Upper lobe of right lung (tissue), 1 donor: ENCODE measurements at places on chromosomes 16 and 17.

DNA sequence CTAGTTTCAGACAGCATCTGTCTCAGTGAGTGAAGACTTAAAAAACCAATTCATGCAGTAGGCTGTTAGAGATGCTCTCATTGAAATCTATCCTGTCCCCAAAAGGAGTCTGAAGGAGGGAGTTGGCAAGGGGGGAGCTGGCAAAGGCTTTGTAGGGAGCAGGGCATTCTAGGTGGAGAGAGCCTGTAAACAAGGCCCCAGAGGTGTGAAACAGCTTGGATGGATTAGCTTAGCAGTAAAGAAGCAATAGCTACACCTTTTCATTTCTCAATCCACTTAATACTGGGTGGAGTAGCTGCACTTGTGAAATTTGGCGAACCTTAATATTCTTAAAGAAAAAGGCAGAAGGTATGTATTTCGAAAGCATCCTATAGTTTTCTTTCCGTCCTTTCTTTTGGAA, 61.8 kb downstream of the KSR1 start:
- no peaks in the 10 kb centered on the region for H3K27me3 ChIP-seq
- no peak overlapping the region for H3K27ac ChIP-seq
- no peak overlapping the region for H3K4me3 ChIP-seq
- peaks cover 16% of the 10 kb centered on the region for H3K4me1 ChIP-seq

GRCh38 chr17:59219992-59220327, 351 bp upstream of the GDPD1 start:
- no peak for DNase-seq
- peaks cover 1% of the 10 kb centered on the region for H3K36me3 ChIP-seq
- H3K27ac ChIP-seq = no peak overlapping the region
- no peaks in the 10 kb centered on the region for H3K4me1 ChIP-seq
- H3K27me3 ChIP-seq = no peaks in the 10 kb centered on the region

- DNase-seq = no peak
- no peaks in the 10 kb centered on the region for H3K36me3 ChIP-seq
- H3K4me3 ChIP-seq = no peak overlapping the region
- H3K4me1 ChIP-seq = peaks cover 22% of the 10 kb centered on the region
- H3K27me3 ChIP-seq = no peaks in the 10 kb centered on the region
- H3K27ac ChIP-seq = no peak overlapping the region
Observed at GRCh38 chr17:79985943-79986391, 49.7 kb downstream of the TBC1D16 start.

DNA sequence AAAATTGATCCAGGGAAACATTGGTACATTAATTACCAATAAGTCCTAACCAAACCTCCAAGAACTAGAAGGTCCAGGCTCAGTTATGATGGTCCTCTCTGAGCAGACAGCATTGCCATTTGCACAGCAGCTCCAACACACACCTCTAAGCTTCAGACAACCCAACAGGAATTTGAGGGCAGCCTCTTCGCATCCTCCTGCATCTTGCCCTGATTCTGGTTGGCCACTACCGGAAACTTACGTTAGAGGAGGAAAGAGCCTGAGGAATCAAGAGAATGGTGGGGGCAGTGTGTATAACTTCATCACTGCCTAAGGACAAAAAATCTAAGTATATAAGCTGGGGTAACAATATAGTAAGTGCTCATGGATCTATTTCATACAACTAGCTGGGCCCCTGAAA, 15.7 kb downstream of the FAM117A start:
- H3K4me1 ChIP-seq = peaks cover 15% of the 10 kb centered on the region
- no peaks in the 10 kb centered on the region for H3K27me3 ChIP-seq
- H3K27ac ChIP-seq = no peak overlapping the region
- no peaks in the 10 kb centered on the region for H3K36me3 ChIP-seq
- DNase-seq = no peak
- H3K4me3 ChIP-seq = no peak overlapping the region

DNA sequence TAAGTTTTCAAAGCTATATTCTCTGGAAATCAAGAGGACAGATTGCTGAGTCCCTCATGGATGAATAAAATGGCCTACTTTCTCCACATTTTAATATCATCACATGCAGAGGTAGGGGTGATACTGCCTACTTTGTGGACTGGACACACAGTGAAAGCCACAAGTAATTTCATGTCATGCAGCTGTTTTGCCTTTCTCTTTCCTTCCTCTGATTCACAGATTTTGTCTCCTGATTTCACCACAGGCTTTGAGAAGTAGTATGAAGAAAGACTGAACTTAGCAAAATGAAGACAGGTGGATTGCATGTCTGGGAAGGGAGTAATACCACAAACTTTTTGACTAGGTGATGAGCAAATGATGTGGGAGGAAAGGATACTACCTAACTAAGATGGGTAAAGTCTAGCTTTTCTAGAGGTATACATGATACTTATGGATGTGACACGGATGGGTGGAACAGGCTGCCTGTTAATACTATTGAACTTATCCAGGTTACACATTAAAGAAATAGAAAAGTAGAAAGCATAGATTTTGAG, 478.4 kb upstream of the GOT2 start:
- H3K4me1 ChIP-seq = peaks cover 17% of the 10 kb centered on the region
- no peak overlapping the region for H3K4me3 ChIP-seq
- no peaks in the 10 kb centered on the region for H3K36me3 ChIP-seq
- H3K27me3 ChIP-seq = no peaks in the 10 kb centered on the region
- no peak for DNase-seq

GRCh38 chr16:11129378-11129781, 126.6 kb downstream of the SOCS1 start:
- H3K27ac ChIP-seq = no peak overlapping the region
- H3K27me3 ChIP-seq = no peaks in the 10 kb centered on the region
- no peak for DNase-seq
- H3K36me3 ChIP-seq = peaks cover 23% of the 10 kb centered on the region
- peaks cover 48% of the 10 kb centered on the region for H3K4me1 ChIP-seq

GRCh38 chr17:16448490-16448889, 33.1 kb downstream of the TRPV2 start:
- H3K4me1 ChIP-seq = no peaks in the 10 kb centered on the region
- H3K27ac ChIP-seq = no peak overlapping the region
- no peak for DNase-seq
- H3K4me3 ChIP-seq = no peak overlapping the region

DNA sequence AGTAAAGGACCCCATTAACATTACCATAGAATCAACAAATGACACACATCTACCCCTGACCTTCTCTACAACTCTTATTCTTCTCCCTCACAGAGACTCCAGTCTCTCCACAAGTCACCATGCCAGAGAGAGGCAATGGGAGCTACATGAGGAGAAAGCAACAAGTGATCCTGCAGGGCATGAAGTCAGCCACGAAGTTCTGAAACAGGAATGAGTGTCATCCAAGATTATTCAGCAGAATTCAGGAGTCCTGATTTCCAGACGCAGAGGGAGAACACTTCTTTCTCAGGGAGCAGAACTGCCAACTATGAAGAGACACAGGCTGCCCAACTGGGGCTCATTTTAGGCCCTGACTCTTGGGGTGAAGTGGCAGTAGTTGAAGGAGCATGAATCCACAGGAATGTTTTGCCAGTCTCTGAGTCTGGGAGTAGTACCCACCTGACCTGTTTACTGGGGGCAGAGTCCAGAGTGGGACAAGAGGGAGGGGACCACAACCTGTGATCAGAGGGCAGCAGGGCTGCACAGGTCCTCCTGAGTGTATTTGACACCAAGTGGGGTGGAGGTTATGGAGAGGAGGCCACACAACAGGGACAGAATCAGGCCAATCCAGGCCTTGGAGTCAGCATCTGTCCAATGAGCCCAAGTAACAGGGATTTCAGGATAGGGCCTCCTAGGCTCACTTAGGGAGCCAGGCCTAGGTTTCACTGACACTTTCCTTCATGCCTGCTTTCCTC, 2.4 kb upstream of the MTMR4 start:
- H3K4me3 ChIP-seq = peak overlapping the region; percentile 81
- H3K36me3 ChIP-seq = peaks cover 10% of the 10 kb centered on the region
- peaks cover 26% of the 10 kb centered on the region for H3K4me1 ChIP-seq
- H3K27ac ChIP-seq = peak overlapping the region; percentile 93

- H3K4me1 ChIP-seq = peaks cover 6% of the 10 kb centered on the region
- H3K27ac ChIP-seq = no peak overlapping the region
- no peaks in the 10 kb centered on the region for H3K36me3 ChIP-seq
Observed at GRCh38 chr17:50627782-50628601, 6.7 kb upstream of the ABCC3 start.

DNA sequence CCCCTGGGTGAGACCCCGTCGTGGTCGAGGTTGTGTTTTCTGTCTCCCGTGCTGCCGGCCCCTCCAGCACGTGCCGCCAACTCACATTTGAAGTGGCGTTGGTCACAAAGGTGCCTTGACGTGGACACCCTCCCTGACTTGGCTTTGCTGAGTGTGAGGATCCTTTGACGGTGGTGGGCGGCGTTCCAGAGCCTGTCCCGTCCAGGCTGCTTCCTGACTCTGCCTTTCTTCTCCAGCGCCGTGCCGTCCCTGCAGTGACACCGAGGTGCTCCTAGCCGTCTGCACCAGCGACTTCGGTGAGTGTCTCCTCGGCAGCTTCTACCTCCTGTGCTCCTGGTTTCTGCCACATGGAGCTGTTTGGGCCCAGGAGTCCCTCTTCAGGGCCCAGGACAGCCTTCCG, 13.5 kb downstream of the METRNL start:
- no peak overlapping the region for H3K27ac ChIP-seq
- H3K36me3 ChIP-seq = peaks cover 41% of the 10 kb centered on the region
- no peaks in the 10 kb centered on the region for H3K27me3 ChIP-seq
- no peak for DNase-seq
- no peak overlapping the region for H3K4me3 ChIP-seq
- peaks cover 27% of the 10 kb centered on the region for H3K4me1 ChIP-seq

DNA sequence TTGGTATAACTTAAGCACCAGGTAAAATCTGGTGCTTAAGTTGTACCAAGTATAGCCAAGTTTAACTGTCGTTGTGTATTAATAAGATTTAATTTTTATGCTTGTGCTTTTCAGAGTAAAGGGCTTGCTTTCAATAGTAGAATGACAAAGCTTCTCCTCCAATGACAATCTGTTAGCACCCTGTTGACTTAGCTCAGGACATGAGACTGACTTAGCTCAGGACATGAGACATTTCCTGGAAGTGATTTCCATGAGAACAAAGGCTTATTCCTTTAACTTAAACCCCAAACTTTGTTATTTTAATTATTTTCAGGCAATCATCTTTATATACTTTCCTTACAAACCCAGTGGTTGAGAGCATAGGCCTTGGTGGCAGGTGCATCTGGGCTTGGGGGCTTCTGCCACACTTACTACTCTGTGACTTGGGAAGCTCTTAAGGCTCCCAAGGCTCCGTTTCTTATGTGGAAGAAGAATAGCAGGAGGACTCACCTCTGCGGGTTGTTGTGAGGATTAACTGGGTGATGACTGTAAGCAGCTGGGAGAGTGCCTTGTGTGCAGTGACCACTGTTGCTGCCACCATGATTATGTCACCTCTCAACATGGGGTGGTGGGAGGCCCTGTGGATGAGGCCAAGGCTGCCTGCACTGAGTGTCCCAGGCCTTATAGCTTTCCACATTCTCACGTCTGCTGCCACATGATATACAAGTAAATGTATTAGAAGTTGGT, 59.4 kb upstream of the CMIP start:
- H3K36me3 ChIP-seq = peaks cover 6% of the 10 kb centered on the region
- H3K27ac ChIP-seq = peak overlapping the region; percentile 51
- H3K4me3 ChIP-seq = no peak overlapping the region
- H3K4me1 ChIP-seq = no peaks in the 10 kb centered on the region

DNA sequence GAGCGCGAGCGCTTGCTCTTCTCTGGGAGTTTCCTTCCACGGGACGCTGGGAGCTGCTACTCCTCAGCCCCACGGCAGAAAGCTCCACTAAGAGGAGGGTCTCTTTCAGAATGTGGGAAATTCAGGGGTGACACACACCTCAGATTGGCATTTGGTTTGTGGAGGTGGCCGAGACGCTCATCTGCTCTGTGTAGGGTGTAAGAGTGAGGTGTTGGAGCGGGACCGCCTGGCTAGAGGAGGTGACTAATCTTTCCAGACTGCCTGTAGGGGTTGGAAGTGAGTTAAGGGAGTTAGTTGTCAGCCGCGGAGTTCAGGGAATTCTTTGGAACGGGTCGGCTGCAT, 735 bp downstream of the PSMD11 start:
- no peaks in the 10 kb centered on the region for H3K27me3 ChIP-seq
- H3K36me3 ChIP-seq = peaks cover 33% of the 10 kb centered on the region
- peaks cover 17% of the 10 kb centered on the region for H3K4me1 ChIP-seq
- peak overlapping the region; percentile 100 for H3K4me3 ChIP-seq

DNA sequence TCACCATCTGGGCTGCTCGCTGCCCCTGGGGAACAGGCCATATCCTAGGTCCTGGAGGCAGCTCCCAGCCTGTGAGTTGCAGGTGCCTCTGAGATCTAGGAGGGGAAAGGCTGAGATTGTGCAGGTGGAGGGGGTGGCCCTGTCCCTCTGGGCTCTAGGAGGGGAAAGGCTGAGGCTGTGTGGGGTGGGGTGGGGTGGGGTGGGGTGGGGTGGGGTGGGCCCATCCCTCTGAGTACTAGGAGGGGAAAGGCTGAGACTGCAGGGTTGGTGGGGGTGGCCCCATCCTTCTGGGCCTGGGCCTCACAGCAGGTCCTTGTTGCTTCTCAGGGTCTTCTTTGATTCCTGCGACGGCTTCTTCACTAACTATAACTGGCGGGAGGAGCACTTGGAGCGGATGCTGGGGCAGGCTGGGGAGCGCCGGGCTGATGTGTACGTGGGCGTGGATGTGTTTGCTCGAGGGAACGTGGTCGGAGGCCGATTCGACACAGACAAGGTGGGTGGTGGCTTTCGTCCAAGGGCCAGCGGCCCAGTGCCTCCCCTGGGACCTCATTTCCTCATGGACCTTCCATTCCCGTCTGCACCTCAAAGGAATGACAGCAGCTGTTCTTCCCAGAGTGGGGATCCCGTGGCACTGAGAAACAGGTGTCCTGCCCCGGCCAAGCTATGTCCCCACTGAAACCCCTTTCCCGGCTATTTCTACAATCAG, 7.1 kb downstream of the ENGASE start:
- no peak overlapping the region for H3K27ac ChIP-seq
- no peaks in the 10 kb centered on the region for H3K27me3 ChIP-seq
- H3K36me3 ChIP-seq = peaks cover 60% of the 10 kb centered on the region
- no peak overlapping the region for H3K4me3 ChIP-seq
- no peak for DNase-seq
- H3K4me1 ChIP-seq = no peaks in the 10 kb centered on the region

DNA sequence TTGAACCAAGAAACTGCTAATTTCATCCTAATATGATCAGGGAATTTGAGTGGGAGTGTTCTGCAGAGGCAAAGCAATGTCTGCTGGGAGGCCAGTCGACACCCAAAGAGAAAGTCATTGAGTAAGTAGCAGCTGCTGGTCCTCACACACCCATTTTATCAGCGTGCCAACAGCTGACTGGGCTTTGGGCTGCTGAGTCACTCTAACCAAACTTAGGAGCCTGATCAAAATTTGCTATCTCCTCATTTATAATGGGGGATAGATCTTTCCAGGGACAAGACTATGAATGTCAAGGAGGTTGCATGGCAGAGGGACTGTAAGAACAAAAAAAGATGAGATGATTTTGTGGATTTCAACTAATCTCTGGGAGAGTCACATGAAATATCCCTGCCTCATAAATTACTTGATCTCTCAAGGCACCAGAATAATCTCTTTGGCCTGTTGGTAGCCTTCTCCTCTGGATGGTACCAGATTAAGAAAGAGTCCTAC, 32.9 kb downstream of the CPSF4L start:
- H3K4me1 ChIP-seq = peaks cover 44% of the 10 kb centered on the region
- no peaks in the 10 kb centered on the region for H3K27me3 ChIP-seq

GRCh38 chr17:50533185-50533584, 650 bp downstream of the EPN3 start:
- H3K4me3 ChIP-seq = no peak overlapping the region
- no peak overlapping the region for H3K27ac ChIP-seq
- H3K27me3 ChIP-seq = peaks cover 25% of the 10 kb centered on the region
- no peak for DNase-seq

GRCh38 chr16:13438064-13438463, 481.9 kb upstream of the ERCC4 start:
- no peak overlapping the region for H3K27ac ChIP-seq
- no peak overlapping the region for H3K4me3 ChIP-seq
- no peak for DNase-seq
- H3K27me3 ChIP-seq = no peaks in the 10 kb centered on the region
- no peaks in the 10 kb centered on the region for H3K4me1 ChIP-seq
